Foreskin melanocyte (primary cell): ENCODE measurements at places on chromosomes 4 and X.

DNA sequence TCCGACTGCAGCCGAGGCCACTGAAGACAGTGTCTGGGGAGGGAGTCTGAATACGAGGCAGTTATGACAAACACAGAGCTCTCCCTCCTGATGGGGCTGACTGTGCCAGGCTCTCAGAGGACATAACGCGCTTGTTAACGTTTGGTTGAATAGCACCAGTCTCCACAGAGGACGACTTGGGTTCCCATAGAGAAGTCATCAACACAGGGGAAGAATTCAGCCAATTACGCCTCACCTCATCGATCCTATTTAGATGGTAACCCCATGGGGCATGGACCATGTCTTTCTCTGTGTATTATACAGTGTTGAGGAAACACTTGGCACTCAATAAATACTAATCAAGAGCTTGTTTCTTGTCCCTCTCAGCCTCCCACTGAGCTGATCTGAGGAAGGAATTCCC lies 642.6 kb upstream of the LCORL start:
- no peak for DNase-seq

DNA sequence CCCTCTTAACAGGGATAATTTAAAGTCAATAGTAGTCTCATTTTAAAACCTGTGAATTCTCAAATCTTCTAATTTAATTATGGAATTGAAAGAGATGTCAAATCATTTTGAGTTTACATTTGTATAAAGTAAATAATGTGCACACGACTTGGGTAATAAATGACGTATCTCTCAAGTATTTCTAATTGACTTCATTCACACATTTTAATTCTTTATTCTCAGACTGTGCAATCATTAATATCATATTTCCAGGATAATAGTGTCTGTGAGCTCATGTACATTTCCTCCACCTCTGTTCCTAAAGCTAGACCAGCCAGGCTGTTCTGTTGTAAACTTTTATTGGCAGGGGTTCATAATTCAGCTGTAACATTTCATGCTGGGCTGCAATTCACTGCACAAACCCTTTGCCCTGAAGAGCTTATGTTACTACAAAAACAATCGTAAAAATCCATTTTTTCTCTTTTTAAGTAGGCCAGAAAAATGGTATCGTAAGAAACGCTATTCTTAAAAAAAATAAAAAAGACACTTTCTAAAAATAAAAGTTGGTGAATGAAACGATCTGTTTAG lies 1103.1 kb upstream of the TENM3 start:
- DNase-seq = no peak

DNA sequence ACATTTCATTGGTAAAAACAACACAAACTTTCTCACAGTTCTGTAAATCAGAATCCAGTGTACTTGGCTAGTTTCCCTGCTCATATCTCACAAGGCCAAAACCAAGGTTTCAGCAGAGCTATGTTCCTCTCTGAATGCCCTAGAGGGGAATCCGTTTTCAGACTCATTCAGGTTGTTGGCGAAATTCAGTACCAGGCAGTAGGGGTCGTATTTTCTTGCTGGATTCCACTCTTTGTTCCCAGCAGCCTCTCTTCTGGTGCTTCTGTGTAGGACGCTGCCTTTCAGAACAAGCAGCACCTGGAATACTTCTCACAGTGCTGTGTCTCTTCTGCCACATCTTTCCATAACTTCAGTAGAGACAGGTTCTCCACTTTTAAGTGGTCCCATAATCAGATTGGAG lies 351.9 kb downstream of the PCDH18 start:
- no peak for DNase-seq

DNA sequence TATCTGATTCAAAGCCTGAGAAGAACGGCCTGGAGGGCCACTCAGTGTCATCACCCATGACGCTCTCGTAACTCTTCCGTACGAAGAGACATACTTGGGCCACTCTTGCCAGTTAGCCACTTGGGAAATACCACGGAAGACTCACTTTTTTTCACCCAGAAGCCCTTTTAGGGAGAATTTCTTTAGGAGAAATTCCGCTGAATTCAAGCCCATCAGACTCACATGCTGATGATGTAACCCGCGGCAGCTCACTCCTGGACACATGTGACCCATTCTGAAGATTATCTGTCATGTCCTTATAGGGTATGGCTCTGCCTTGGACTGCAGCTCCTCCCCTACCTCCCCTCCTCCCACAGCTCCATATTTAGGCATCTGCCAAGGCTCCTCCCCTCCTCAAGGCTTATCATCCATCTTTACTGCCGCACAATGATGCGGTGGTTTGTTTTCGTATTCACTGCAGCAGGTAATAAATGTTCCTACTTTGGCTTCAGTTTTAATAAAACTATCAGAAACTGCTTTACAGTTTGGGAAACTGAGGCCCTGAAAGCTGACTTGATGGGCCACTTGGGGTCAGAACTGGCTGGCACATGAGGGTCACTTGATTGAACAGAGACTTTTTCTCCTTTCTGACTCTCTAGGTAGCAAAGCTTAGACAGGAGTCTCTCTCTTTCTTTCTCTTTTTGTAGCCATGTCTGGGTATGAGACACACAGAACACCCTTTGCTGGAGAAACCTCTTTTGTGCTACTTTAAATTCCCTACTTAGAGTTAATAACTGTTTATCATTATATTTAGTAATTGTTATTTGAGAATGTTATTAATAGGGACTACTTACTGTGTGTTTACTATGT lies 42.1 kb downstream of the RHOH start:
- no peak for DNase-seq

DNA sequence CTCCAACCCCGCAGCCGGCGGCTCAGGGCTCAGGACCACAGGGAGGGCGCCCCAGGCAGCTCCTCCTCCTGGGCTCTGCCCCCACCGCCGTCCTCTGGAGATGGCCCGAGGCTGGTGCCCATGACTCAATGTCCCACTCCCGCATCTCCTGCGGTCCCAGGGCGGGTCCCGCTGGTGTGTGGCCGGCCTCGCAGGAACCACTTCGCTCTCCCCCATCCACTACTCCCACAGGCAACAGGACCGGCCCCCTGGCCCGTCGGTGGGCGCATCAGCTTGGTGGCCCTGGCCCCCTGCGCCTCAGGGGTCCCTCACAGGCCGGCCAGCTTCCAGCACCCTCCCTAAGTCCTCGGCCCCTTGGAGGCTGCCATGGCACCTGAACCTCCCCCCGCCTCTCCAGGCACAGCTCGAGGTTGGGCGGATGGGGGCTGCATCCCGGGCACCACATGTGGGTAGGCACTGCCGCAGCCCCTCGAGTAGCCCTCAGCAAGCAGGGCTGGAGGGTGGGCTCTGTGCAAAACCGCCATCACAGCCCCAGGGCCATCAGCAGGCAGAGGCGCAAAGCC lies 22.8 kb upstream of the SPON2 start:
- DNase-seq = no peak

GRCh38 chr4:71752383-71753042 lies 31.4 kb downstream of the GC start:
- no peak for DNase-seq

- peak; percentile 93 for DNase-seq
Measured at GRCh38 chr4:10584042-10584441, 100.5 kb downstream of the CLNK start.

DNA sequence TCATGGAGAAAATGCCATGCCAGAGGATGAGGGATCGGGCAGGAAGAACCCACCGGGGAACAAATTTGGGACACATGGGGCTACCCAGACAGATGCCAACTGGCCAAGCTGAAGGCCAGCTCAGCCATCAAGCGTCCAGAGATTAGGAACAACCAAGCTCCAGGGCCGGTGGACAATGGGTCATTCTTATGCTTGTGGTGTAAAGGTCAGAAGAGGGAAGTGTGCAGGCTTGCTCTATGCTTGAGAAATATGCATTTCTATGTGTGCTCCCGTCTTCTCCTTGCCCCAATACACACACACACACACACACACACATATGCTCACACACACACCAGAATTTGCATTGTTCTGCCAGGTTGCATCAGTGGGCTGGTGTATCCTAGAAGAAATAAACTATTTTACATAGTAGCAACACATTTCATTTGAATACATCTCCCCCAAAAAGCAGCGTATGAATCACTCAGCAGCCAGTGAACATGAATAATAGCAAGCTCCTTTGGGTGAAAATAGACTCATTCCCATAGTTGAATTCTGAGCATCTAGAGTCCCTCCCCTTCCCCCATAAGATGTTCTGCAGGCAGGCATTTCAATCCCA lies 201.9 kb upstream of the PPARGC1A start:
- peak; percentile 66 for DNase-seq

- no peak for DNase-seq
Measured at GRCh38 chr4:26576231-26576739, 7.6 kb upstream of the TBC1D19 start.

GRCh38 chrX:113950081-113950678 lies 633.7 kb upstream of the HTR2C start:
- DNase-seq = no peak

- DNase-seq = no peak
Measured at GRCh38 chrX:29229802-29230201, 642.6 kb downstream of the IL1RAPL1 start.

DNA sequence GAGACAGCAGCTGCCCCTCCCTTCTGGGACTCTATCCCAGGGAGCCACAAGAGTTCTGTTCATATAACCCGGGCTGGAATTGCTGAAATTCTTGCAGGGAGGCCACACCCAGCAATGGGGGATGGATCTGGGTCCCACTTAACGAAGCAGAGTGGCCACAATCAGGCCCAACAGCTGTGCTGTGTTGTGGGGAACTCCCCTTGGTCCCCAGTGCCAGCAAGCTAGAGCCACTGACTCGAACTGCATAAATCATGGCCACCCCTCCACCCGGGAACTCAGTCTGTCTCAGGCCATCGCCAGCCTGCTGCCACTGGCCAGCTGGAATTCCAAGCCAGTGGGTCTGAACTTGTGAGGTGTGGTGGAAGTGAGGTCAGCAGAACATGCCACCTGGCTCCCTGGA lies 111.1 kb downstream of the KLF8 start:
- DNase-seq = no peak

GRCh38 chr4:150037251-150037856 lies 40.9 kb upstream of the DCLK2 start:
- no peak for DNase-seq

DNA sequence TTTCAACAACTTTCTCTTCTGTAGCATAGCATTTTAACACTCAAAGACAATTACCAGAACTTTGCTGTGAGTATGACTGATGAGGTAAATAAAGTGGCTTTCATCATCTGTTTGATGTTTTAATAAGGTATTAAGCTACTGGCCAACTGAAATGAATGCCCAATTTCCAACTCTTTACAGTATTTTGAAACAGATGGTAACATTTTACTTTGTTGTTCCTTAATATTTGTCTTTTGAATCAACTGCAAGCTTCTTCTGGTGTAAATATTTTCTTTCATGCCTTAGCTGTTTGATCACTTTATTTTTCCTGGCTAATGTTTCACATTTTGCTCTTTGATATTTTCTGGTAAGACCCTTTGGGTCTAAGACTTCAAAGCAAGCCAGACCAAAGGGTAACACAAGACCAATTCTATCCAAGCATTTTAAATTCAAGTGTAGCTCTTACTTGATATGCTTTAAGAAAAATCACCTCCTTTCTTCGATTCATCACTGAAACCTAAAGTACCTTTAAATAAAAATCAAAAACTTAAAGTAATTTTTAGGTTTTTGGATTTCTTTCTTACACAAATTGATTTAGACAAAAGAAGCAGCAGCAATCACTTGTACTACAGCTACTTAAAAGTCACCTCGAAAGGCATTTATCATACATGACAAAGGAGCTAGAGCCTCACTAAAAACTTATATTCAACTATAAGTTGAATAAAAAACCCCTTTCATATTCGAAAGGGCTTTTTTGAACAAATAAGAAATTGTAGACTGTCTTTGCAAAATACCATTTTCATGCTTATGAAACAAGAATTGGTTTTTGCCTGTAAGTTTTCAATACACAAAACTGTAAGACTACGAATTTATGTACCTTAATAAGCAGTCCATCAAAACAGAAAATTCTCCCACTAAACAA lies 57.6 kb downstream of the TBCK start:
- DNase-seq = no peak

GRCh38 chr4:24668956-24669355 lies 84.6 kb upstream of the DHX15 start:
- DNase-seq = no peak

GRCh38 chr4:41693629-41694028 lies 54.9 kb downstream of the PHOX2B start:
- DNase-seq = peak; percentile 20

GRCh38 chr4:36884151-36884550 lies 360.4 kb upstream of the NWD2 start:
- no peak for DNase-seq

- DNase-seq = no peak
Measured at GRCh38 chr4:77193511-77194102, 36.6 kb downstream of the CCNG2 start.

DNA sequence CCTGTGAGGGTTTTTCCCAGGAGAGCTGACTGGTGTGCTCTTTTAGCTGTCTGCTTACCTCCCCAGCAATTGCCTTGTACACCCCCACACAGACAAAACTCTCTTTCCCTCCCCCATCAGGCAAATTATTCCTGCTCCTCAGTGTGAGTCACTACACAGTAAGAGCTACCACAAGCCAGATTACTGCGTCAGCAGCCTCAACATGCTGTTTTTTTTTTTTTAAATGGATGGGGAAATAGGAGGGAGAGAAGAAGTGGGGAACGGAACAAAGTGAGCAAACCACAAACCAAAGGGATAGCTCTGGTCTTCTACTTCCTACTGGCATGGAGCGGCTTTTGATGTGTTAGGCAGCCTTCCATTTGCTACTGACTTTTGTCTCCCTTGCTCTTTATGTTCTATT lies 107.5 kb upstream of the ACSL4 start:
- no peak for DNase-seq

DNA sequence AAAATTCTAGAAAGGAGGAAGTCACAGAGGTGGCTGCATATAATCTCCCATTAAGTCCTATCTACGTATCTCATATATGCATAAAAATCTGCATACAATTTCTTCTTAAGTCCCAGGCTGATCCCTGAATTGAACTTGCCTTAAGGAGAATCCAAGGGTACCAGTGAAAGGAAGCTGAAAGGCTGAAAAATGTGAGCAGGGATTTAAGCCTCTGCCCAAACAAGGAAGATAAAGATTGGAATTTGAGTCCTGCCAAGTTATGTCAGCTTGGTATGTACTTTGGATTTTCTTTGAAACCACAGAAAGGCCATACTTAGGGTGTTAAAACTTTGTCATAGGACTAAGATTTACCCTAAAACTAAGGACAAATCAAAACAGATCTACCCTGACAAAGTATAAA lies 26.5 kb upstream of the GEMIN8 start:
- DNase-seq = no peak

- DNase-seq = no peak
Measured at GRCh38 chrX:124224528-124224927, 107.9 kb upstream of the TEX13D start.

DNA sequence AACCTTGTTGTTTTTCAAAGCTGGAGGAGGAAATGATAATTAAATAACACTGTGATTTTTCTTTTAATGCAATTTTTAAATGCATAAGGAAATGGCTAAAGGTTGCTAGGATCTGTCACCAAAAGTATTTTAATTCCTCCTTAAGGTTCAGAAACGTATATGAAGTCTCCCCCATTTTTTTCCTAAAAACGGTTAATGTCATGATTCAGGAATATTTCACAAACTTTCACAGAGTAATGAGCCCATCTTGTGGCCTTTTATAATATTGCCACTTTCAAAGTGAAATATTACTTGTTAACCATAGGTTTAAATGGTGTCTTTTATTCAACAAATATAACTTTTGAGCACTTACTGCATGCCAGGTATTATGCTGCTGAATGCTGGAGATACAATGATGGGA lies 99.5 kb upstream of the USP38 start:
- peak; percentile 43 for DNase-seq
